ENCODE measurements at places on chromosomes 6 and 20.

DNA sequence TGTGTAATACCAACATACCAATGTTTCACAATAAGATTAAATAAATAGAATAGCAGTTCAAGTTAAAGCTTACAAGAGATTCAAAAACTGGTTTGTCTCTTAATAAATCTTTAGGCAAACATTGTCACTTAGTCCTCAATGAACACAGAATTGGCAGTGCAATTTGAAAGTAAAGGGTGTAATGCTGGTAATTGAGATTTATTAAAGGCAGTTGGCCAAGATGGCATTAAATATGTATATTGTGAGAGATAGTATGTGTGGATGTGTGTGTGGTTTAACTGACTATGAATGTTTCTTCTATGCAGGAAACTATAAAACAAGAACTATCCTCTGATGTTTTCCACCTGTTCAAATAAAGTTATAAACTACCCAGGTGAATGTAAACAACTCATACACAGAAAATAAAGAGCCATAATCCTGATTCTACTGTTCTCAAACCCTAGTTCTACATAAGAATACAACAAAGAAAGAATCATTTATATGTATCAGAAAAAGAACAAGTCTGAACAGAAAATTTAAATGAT lies 267.9 kb upstream of the PTCHD4 start:
- no peak for DNase-seq

DNA sequence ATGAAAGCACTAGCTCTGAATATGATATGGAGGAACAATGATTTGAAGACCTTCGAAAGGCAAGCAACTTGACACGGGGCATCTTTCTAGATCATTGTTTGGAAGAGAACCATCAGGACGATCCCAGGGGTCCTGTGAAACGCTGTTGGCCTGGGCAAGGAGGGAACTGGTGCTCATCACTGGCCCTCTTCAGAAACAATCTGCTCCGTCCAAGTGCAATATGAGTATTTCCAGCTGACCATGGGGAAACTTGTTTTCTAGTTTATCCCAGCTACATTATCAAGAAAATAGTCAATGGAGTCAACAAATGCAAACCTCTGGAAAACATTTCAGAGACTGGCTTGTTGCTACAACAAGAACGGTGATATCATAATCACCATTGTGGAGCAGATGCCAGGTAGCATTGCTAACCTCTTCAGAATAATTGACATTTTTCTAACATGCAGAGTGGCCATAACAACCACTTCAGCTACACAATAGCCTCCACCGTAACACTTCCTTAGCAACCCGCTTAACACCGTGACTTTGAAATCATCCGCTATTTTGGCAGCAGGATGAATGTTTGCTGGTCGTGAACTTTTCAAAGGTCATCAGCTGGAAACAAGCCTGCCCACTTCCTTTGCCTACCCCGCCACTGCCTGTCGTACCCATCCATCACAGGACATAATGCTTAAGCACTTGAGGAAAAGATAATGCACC lies 112.0 kb upstream of the PDE10A start:
- DNase-seq: no peak

GRCh38 chr20:63718996-63719395 lies 11.2 kb downstream of the ZGPAT start:
- no peak for DNase-seq

GRCh38 chr6:431504-431903 lies 40.0 kb downstream of the IRF4 start:
- no peak for DNase-seq

DNA sequence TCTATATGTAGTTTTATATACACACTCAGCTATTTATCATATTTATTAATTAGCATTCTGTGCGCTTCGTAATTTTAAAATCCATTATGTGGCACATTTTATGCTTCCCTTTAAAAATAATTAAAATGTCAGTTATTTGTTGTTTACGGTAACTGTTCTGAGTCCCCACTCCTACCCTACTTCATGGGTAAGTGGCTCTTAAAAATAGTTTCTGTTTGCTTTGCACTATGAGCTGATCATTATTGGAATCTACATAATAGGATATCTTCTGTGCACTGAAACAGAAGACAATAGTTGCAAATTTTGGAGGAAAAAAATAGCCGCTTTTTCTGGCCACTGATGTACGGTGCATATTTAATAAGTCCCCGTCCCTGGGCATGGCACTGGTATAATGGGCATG lies 25.2 kb downstream of the LCA5 start:
- no peak for DNase-seq

DNA sequence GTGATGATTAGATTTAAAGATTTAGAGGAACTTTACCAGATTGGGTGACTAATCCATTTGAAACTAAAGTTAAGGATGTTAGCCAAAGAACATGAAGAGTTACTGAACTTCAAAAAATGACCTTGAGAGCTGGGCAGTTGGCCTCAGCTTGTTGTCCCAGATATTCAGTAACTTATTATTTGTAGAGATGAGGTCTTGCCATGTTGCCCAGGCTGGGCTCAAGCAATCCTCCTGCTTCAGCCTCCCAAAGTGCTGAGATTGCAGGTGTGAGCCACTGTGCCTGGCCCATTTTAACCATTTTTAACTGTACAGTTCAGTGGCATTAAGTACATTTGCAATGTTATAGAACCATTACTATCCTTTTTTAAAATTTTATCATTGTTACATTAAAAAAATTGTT lies 161.5 kb downstream of the SLC16A10 start:
- no peak for DNase-seq

DNA sequence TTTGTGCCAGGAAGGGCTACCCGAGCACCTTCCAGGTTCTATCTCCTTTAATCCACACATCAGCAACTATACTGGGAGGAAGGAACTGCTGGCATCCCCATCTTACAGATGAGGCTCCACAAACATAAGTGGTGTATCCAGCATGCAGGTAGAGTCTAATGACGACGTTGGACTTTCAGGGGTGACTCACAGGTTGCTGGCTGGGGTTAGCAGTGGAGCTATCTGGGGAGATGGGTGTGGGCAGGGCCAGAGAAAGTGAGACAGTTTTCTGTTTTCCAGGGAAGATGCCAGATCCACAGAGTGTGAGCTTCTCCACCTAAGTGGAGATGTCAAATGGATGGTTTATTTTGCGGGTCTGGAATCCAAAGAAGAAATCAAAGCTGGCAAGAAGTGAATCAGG lies 31.8 kb downstream of the CDH22 start:
- no peak for DNase-seq

DNA sequence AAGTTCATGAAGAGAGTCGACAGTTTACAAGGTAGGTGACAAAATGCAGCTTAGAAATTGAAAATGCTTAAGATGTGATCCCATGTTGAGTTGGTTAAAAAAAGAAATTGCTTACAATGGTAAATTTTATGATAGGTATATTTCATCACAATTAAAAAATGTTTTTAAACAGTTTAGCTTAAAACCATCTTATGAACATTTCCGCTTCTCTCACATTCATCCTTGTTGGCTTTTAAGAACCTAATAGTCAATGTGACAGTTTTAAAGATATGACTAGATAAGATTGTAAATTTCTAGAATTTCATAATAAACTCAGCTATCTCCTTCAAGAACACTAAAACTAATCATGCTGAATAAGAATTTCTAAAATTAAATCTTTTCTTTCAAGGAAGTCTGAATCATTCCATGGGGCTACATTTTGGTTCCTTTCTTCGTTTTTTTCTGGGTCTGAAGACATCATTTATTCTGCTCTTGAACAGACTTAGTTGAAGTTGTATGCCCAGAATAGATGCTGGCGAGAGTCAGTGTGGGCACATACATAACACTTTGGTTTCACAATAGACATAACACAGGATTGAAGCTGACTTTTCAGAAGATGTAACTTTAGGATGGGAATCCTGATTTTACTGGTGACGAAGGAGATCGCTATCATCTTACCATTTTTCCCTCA lies 35.9 kb upstream of the LTV1 start:
- no peak for DNase-seq

DNA sequence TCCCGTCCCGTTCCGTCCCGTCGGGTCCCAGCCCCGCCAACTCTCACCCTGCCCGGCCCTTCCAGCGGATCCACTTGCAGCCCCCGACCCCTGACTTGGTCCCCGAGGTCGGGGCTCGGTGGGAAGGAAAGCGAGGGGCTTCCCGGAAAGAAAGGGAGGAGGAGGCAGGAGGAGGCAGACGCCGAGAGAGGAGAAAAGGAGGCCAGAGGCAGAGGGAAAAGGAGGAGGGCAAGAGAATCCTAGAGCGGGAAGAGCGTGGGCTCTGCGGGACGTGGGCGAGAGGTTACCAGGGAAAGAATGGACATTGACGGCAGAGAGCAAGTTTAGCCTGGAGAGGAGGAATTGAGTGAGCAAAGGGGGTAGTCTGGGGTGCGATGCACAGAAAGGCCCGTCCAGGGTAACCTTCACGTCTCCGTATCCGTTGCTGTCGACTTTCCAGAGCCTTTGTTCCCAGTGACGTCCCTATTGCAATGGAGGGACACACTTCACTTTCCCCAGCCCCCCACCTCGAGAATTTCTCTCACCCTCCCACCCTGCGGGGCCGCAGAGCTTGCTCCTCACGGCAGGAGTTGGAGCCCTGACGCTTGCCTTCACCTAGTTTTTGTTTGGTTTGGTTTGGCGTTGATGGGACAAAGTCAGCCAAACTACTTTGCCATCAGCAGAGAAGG lies 477 bp upstream of the MOXD1 start:
- DNase-seq: no peak

DNA sequence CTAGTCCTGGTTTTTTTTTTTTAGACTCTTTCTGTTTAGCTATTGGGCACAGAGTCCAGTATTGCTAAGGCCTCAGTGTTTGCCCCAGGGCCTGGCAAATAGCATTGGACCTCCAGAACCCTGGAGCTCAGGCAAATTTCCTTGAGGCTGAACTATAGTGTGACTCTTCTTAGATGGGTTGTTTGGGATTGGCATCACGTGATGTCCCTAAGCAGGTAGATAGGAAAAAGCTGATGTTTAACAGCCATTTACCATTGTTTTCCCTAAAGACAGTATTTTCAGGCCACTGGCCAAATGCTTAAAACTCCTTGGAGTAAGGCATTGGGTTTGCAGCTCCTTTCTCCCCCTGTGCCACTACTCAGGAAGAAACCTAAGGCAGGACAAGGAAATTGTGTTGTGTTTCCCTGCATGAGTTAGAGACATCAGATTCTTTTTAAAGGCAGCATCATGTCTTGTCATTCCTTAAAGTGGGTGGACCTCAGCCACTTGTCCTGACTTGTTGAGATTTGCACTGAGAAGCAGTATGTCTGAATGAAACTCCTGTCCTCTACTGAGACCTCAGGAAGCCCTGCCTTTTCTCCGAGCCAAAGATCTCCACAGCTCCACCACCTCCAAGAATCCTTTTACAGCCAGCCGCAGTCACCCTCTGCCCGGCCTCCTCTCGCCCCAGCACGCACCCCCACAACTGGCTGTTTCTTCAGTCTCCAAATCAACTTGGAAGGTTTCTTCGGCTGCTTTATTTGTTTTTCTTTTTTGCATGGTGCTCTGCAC lies 46.2 kb upstream of the RNF144B start:
- DNase-seq: no peak

- no peak for DNase-seq
Measured at GRCh38 chr6:113873043-113873667, 16.0 kb downstream of the MARCKS start.

- no peak for DNase-seq
Measured at GRCh38 chr6:31727717-31728671, 1.1 kb downstream of the DDAH2 start.

DNA sequence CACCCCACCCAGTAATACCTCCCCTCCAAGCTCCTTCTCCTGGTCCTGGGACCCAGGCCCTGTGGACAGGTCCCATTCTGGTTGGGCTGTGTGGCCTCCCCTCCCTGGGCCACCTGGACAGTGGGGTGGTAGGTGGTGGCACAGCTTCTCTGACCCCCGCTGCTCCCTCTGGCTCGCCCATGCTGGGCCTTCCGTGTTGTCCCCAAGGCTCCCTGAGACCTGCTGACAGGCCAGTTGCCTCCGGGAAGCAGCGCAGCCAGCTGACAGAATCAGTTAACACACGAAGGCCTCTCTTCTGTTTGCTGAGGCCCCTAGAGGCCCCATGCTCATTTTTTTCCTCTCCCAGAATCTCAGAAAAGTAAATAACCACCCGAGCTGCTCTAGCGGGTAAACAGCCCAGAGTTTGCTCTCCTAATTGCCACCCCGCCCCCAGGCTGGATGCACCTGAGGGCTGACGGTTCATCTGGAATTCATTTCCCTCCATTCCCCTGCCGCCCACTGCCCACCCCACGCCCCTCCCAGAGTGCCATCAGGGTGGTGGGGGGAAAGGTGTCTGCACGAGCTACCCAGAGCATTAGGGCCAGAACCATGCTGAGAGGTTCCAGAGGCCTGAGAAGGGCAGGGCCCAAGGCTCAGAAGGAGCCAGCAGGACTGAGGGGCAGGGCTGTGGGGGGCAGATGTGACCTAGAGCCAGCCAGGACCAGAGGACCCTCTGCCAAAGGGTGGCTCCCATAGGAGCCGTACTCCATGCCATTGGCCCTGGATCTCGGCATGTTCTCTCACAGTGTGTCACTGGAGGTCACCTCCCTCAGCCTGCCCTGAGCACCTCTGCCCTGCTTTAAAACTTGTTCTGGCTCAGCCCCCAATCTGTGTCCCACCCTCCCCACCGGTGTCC lies 157.5 kb downstream of the GRM4 start:
- no peak for DNase-seq

DNA sequence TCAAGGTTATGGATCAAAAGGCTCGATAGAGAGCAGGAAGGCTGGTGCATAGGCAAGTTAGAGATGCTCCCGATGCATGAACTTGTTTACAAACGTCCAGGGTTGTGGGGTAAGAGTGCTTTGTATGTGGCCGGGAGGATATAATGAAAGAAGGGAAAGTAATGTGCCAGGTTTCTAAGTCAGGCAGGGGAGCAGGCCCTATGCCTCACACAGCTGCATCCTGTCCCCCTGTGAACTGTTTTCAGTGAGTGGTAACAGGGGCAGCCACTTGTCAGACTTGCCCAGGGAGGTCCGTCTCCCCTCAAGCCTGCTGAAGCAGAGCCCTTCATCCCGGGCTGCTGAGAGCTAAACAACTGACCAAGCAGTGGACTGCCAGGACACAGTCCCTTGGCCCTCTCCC lies 19.4 kb downstream of the KCNK5 start:
- DNase-seq: no peak

DNA sequence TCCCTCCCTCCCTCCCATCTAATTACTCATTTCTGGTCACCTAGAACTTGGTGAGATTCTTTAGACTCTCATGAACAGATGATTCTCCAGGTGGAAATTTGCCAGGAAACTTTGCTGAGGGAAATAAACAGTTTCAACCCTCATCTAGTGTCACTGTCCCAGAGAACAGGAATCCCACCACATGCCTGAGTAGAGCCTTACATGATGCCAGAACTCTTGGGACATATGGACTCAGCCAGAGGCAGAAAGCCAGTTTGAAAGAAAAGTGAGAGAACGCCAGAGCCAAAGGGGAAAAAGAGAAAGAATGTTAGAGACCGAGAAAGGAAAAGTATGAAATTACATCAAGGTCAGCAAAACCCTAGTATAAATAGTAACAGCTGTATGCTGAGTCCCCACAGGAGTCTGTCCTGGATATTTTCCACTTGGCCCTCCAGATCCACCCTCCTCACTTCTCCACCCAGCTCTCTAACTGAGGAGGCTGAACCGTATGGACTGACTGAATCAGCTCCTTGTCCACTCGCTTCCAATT lies 127.5 kb upstream of the COL21A1 start:
- no peak for DNase-seq

Measured in stimulated activated CD4-positive, alpha-beta T cell treated with anti-CD3 and anti-CD28 coated beads, Interleukin-1b, Interleukin-23, amount 100 ng/mL, for 1 hour (primary cell).